Non-pigmented ciliary epithelial cell (primary cell): ENCODE measurements at places on chromosomes 16 and 17.

- peak; percentile 26 for DNase-seq
Measured at GRCh38 chr16:49556606-49557446, 183.2 kb downstream of the C16orf78 start.

DNA sequence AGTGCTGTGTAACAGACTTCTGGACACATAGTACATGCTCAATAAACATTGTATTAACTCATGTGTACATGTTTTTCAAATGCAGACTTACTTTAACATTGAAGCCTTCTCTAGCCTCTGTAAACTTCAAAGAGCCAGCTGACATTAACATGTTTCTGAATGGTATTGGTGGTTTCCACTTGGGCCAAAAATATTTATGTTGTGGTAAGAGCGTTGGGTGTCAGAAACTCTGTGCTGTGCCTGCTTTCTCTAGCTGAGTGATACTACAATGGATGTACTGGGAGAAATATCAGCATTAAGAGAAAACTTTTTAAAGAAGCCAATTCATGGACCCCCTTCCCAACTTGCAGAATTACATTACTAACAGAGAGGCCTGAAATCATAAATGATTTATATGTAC, 1951.7 kb downstream of the TP53TG3F start:
- DNase-seq, result no peak

GRCh38 chr17:34308371-34308770, 10.9 kb upstream of the CCL8 start:
- DNase-seq, result no peak

GRCh38 chr16:86668136-86668910, 90.0 kb downstream of the FOXL1 start:
- DNase-seq, result no peak

- no peak for DNase-seq
Measured at GRCh38 chr17:76270770-76271668, 5.9 kb downstream of the UBALD2 start.

DNA sequence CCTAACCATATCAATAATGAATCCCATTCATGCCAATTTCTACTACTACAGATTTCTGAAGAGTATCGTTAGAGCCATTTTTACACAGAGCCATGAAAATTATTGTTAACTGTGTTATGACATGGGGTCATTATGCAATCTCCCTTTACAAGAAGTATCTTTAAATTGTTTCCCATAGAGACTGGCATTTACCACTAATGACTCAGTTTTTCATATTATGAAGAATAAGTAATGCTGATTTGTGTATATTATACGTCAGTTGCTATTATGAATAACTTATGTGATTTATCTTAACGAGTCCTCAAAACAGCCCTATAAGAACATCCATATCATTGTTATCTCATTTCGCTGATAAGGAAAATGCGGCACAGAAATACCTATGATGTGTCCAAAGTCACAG, 173.8 kb downstream of the KCNJ2 start:
- no peak for DNase-seq

DNA sequence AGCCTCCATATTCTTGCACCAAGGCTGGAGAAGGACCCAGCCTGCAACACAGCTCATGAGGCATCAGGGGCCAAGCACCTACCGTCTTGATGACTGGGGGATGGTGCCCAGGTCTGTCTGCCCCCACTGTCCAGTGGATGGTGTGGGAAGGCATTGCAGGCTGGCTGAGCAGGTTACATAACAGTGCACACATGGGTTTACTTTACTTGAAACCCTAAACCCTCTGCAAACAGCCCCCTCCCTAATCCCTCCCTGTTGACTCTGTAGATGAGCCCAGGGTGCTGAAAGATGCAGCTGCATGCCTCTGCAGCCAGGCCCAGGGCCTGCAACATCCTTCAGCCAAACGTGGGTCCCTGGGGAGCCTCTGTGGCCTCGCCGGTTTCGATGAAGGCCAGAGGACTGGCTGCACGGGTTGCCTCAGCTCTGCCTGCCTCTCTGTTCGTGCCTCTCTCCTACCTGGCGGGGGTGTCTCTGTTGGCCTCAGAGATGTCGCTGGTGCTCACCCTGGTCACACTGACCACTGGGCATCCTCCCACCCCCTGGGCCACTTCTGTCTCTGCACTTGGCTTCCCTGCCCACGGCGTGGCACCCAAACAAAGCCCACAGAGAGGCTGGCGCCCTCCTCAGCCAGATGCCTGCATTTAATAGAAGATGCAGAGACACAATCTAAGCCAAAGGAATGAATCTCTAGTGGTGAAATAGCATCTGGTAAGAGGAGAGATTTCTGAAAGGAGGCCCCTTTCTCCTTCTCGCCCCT, 95.1 kb downstream of the METRNL start:
- no peak for DNase-seq
